ENCODE measurements at places on chromosomes 3 and 15.

DNA sequence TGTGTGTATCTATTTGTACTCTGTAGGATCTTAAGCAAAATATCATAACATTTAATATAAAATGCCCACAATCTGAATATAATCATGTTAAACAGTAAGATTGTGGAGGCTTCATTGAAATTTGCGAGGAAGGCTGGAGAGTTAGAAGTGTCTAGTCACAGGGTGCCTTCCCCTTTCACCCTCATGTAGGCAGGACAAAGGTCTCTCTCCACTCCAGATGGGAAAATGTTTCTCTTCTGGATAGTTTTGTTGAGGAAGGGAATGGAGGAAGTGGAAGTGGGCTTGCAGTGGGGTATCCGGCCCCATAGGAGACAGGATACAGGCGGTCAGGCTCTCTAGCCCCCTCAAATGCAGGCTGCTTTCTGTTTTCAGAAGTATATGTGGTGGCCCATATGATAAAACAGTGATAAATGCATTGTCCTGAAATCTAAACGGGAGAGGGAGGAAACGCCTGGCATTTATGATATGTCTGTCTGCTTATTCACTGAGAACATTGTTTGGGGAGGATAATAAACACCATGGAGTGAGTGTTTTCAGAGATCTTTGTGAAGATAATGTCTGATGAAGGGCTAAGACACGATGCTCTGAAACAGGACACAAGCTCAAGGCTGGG is 13.3 kb upstream of the MYZAP start:
- DNase-seq: no peak

DNA sequence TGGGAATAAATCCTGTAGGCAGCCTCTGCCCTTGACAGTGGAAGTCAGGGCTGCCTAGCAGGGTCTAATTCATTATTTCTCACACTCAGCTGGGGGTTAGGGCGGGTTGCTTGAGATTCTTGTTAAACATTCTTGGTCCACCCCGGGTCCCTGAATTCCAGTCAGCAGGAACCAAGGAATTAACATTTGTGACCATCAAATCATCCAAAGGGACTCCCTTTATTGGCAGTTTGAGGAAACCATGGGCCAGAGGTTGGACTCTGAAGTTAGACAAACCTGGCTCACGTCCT is 122.8 kb downstream of the EEFSEC start:
- DNase-seq: no peak

DNA sequence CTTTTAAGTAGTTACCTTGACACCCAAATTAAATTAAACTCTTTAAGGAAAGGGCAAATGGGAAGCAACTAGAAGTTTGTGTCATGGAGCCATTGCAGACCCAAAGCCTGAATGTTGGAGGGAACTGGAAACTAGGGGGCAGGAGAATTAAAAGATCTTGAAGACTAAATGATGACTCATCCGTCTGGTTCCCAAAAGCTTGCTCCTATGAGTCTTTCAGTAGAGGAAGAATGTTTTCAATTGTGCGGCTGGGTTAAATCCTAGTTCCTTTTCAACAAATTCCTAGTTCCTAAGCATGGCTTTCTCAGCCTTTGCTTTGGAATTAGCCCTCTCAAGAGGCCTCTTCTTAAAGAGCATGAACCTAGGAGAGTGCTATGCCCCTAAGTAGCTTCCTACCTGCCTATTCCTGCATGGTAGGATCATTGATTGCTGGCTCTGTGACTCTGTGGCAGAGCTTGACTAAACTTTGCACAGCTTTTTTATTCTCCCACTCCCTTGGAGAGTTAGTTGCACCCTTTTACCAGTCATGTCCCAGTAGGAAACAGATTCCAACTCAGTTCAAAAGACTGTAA is 17.7 kb downstream of the CLEC3B start:
- no peak for DNase-seq

DNA sequence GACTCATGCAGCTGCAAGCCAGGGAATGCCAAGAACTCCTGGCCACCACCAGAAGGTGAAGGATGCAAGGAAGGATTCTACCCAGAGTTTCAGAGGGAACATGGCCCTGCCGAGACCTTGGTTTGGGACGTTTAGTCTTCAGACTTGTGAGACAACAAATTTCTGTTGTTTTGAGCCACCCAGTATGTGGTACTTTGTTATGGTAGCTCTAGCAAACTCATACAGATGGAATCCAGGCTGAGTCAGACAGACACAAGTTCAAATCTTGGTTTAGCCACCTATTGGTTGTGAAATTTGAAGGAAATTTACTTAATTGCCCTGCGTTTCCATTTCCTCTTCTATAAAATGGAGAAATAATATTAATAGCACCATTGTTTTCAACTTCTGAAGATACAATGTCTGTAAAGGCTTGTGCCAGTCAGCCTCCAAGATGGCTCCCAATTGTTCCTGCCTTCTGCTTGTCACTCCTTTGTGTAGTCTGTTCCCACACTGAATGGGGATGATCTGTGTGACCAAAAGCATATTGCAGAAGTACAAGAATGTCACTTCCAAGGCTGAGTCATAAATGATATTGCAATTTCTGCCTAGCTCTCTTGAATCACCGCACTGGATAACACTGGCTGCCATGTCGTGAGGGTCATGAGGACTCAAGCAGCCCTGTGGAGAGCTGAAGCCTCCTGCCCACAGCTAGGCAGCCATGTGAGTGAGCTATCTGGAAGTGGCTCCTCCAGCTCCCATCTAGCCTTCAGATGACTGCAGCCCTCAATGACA is 223.5 kb upstream of the PROK2 start:
- DNase-seq: no peak

DNA sequence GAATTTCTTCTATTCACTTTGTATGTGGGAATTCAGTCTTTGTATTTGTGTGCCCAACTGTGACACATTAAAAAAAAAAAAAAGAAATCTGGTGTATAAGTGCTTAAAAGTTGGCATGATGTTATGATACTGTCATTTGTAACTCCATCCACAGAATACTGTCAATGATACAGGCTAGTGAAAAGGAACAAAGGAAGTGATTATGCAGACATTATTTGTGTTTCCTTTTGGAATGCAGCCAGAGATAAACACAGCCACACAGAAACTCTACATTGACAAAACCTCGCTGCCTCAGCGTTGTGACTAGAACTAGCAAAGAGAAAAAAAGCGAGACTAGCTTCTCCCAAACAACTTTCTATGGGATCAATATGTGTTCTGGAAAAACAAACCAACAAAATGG is 519.2 kb upstream of the AGTR1 start:
- DNase-seq: no peak

- no peak for DNase-seq
Measured at GRCh38 chr3:21624524-21624923, 126.5 kb downstream of the ZNF385D start.

DNA sequence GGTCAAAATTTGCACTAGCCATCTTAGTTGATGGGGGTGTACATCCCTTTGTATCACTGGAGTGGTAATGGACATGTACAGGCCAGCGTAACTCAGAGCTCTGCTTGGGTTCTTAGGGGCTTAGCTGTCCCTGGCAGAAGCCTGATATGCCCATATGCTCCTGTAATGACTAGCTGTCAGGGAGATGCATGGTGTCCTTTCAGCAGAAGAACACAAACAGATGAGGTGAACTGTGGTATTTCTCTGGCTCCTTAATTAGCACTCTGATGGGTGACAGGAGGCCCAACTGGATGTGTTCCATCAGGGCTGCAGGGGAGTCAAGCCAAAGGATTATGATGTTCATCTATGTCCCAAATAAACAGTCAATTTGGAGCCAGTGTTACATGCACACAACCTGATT is 774.5 kb downstream of the AGBL1 start:
- no peak for DNase-seq

DNA sequence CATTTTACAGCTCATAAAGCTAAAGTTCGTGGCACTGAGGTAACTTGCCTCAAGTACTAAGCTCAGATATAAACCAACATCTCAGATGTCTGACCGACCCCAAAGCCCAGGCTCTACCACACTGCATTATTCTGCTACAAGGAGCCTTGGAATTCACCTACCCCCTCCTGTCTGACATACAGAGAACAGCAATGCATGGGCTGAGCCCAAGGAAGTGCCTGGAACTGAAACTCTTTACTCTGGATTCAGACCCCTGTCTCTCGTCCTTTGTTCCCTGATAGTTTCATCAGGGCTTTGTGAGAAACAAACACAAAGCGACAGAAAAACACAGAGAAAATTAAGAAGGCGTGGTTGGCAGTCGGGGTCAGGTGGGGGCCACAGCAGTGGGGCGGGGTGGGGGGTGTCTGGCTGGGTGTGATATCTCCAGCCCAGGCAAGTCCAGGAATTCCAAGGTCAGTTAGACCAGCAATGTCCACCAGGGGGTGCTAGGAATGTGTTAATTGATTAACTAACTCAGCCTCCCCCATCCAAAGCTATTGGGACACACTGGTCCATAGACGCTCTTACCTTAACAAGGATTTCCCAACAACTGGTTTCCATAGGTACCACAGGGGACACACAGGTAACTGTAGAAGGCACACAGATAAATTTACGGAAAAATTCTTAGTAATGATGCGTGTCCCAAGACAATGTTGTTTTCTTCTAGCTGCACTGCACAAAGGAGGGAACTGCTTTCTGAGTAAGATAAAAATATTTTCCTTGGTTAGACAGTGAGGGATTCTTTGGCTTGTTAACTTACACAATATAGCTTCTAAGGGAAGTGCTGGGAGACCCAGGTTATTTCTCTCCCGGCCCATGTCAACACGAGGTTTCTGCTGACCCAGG is 18.8 kb upstream of the SSUH2 start:
- peak; percentile 25 for DNase-seq

DNA sequence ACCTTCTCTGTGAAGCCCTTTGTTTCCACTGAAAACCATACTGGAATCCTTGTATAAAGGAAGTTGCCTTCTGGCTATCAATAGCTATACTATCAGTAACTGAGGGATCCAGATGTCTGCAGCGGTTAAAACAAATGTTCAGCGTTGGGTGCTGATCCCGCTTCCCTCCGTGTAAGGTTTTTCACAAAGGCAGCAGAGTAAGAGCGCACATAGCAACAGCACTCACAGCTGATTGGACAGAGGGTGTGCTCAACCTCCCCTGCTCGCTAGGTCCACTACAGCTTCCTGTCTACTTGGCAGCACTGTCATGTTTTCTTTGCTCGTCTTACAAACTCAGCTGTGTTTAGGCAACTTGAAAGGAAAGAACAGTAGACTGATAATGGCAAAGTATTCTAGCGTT is 27.3 kb downstream of the ATOSA start:
- DNase-seq: peak; percentile 88

GRCh38 chr3:44019736-44020135 is 221.9 kb upstream of the TOPAZ1 start:
- no peak for DNase-seq

Data from muscle of arm (tissue), 14 donors.